ENCODE measurements at places on chromosomes 2 and 18. TPM values are rescaled to one million over a fixed set of nuclear protein-coding genes. Genes with fewer than 3 reads are reported as not detected.

GRCh38 chr18:59063912-59064311 lies 75.8 kb upstream of the SEC11C start:
- no peak for DNase-seq

DNA sequence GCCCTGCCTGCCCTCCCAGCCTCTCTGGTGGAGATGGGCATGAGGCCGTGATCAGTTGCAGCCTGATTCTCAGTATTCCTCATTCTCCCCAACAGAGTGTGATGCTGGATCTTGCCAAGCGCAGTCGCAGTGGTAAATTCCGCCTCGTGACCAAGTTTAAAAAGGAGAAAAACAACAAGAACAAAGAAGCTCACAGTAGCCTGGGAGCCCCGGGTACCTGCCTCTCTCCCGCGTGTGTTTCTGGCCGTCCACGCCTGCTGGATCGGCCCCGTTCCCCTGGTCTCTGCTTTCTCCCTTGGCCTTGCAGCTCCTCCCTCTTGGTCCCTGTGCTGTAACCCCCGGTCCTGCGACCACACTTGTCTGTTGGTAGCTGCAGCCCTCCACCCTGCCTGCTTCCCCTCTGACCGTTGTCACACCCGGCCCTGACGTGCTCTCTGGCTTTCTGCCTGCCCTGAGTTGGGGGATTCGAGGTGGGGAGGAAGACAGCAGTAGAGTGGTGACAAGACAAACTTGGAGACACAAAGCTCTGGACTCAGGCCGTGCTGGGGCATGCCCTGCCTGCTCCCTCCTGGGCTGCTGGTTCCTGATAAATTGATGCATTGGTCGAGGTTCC lies 99.5 kb downstream of the USP40 start:
- no peak for DNase-seq

DNA sequence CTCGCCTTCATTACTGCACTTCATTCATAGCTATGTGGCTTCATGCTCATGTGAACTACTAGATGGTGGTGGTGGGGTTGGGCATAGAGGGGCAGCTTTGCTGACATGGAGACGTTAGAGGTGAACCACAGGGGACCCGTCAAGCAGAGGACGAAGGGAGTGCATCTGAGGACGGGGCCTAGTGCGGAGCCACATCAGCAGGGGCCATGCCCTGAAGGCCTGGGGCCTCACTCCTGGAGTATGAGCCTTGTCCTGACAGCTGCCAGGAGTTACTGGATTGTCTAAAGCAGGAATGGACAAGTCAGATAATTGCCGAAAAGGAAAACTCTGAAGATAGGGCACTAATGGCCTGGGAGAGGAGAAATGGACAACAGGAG lies 36.4 kb downstream of the KCNF1 start:
- no peak for DNase-seq

GRCh38 chr2:63422556-63422955 lies 165.7 kb downstream of the WDPCP start:
- no peak for DNase-seq

DNA sequence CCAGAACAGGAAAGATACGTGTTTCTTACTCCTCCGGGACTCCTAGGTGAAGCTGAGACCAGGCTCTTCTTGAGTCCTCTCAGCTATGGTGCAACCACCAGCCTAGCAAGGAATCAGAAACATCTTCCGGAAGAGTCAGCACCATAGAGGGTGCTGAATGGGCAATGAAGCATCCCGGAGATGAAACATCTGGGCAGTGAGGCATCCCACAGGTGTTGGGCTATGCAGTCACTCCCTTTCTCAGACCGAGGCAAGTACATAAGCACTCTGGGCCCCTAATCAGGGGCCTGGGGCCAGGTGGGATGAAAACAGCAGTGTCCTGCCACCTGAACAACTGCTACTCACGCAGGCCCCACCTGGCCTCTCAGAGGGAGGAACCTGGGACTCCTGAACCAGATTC lies 1.4 kb upstream of the CAPN10 start:
- no peak for DNase-seq

GRCh38 chr2:233980955-233981561 lies 63.9 kb downstream of the TRPM8 start:
- no peak for DNase-seq

DNA sequence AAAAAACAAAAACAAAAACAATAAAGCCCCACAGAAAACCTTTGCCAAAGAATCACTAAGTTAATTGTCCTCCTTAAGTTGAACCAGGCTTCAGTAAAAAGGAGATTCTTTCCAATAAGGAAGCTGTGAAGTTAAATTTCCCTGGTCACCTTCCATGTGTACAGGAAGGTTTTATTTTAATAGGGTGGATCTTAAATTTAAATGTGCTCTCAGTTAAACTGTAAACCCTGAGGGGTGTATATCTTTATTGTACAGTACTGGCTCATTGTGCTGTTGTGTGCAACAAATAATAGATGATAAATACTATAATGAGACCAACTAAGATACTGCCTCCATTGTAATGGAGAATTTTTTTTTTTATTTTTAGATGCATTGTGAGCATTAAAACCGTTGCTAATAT lies 97.1 kb downstream of the NYAP2 start:
- no peak for DNase-seq

DNA sequence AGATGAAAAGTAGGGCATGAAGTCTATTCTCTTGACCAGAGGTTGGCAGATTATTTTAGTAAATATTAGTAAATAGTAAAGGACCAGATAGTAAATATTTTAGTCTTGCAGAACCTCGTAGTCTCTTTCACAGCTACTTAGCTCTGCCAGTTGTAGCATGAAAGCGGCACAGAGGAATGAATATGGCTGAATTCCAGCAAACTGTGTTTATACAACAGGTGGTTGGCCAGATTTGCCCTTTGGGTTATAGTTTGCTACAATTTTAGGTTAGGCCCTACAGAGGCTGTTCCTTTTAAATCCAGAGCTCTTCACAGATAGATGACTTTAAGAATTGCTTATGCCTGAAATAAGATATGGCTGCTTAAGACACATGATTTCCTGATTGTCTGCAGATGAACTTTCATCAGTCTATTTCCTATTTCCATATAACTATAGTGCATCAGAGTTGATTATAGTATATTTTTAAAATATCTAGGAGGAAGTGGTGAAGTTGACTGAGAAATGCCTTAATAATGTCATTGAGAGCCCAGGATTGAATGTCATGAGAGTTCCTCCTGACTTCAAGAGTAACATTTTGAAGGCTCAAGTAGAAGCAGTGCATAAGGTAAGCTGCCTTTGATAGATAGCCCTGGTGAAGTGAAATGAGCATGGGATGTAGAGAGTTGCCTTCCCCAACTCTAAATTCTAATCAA lies 80.5 kb downstream of the TMEM185B start:
- no peak for DNase-seq

GRCh38 chr2:68943581-68944568 lies 8.8 kb downstream of the GKN2 start:
- peak; percentile 70 for DNase-seq

DNA sequence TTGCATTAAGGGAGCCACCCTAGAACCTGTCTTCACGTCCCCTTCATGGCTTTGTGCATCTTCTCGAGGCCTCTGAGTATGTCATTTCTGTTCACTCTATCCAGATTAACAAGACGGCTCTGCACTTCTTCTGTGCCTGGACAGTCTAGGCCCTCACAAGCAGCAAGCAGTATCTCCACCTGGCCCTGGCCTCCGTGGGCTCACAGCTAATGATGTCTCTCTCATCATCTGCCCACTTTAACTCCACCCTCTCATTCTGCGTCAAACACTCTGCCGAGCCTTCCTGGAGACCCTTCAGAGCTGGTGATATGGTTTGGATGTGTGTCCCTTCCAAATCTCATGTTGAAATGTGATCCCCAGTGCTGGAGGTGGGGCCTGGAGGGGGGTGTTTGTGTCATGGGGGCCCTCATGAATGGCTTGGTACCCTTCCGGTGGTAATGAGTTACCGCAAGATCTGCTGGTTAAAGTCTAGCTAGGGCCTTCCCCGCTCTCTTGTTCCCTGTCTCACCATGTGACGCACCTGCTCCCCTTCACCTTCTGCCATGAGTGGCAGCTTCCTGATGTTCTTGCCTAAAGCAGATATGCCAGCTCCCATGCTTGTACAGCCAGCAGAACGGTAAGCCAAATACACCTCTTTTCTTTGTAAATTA lies 132.5 kb upstream of the ID2 start:
- no peak for DNase-seq

The RUFY4 gene
- not detected for total RNA-seq

The ALPG gene
- not detected for total RNA-seq

The LRRC30 gene
- total RNA-seq, result not detected

The PDK1 gene
- total RNA-seq, result 5.6 TPM

The AP1S3 gene
- total RNA-seq, result 16.8 TPM

The CTAGE1 gene
- not detected for total RNA-seq

The FOXI3 gene
- total RNA-seq, result not detected

The ZAP70 gene
- not detected for total RNA-seq

Measured in fibroblast of the aortic adventitia (primary cell).